ENCODE measurements at places on chromosomes 3 and 15.
A peak's percentile ranks its signal among the peaks of the same experiment; 100 is the strongest.

- peaks cover 6% of the 10 kb centered on the region for H3K36me3 ChIP-seq
- H3K27me3 ChIP-seq: peaks cover 52% of the 10 kb centered on the region
- no peak overlapping the region for H3K4me3 ChIP-seq
- H3K27ac ChIP-seq: peak overlapping the region; percentile 45
- peaks cover 78% of the 10 kb centered on the region for H3K4me1 ChIP-seq
Measured at GRCh38 chr15:90654233-90655136, 62.7 kb upstream of the BLM start.

GRCh38 chr3:110293660-110294059 lies 778.0 kb upstream of the NECTIN3 start:
- no peak overlapping the region for H3K27ac ChIP-seq
- H3K4me3 ChIP-seq: no peak overlapping the region
- H3K36me3 ChIP-seq: no peaks in the 10 kb centered on the region
- no peaks in the 10 kb centered on the region for H3K27me3 ChIP-seq

DNA sequence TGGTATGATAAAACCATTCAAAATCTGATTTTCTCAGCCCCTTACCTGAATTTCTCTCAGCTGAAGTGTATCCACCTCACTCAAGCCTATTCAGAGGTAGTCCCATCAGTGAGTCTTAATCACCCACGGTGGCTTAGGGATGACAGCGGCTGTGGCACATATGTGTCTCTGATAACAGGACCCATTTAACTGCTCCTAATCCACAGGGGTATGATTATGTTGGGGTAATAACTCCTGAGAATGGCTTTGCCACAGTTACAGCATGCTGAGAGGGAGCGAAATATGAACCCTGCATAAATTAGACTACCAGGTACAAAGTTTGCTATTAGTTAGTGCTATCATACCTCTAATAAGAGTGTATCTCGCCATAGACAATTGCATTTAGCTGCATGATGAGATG lies 10.6 kb downstream of the CLRN1 start:
- no peak overlapping the region for H3K27ac ChIP-seq
- H3K4me3 ChIP-seq: no peak overlapping the region
- no peaks in the 10 kb centered on the region for H3K4me1 ChIP-seq
- no peaks in the 10 kb centered on the region for H3K36me3 ChIP-seq
- H3K27me3 ChIP-seq: peaks cover 12% of the 10 kb centered on the region
- DNase-seq: no peak

GRCh38 chr3:4413467-4413866 lies 53.6 kb downstream of the SUMF1 start:
- DNase-seq: no peak
- no peak overlapping the region for H3K4me3 ChIP-seq
- no peaks in the 10 kb centered on the region for H3K27me3 ChIP-seq
- H3K4me1 ChIP-seq: peaks cover 15% of the 10 kb centered on the region

Data from activated naive CD4-positive, alpha-beta T cell treated with anti-CD3 and anti-CD28 coated beads, Interleukin-2, amount 10 ng/mL, durations not matched to agents 7 days and 5 days (primary cell).